ENCODE measurements at places on chromosomes 16 and 17. TPM values are rescaled to one million over a fixed set of nuclear protein-coding genes. Genes with fewer than 3 reads are reported as not detected.

DNA sequence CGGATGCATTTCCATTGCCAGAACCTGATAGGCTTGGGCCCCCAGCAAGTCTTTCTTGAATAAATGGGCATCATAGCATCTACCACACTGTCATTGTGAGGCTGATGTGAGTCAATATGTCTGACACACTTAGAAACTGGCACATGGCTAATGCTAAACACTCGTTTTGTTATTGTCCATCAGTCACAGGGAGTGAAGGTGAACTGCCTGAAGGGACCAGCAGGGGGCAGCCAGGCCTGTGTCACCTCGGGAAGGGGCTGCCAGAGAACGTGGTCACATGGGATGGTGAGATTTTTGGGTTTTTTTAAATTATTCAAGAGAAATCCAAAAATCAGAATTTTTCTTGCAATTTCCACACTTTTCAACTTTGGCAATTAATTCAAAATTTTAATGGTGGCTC, 831 bp upstream of the RCVRN start:
- no peaks in the 10 kb centered on the region for H3K27me3 ChIP-seq
- DNase-seq, result peak; percentile 38
- H3K4me3 ChIP-seq, result no peak overlapping the region
- no peaks in the 10 kb centered on the region for H3K36me3 ChIP-seq

The WDR81 gene
- total RNA-seq, result 88.8 TPM

The SPATA32 gene
- total RNA-seq, result not detected

GRCh38 chr16:75080205-75081029, 36.2 kb downstream of the LDHD start:
- H3K27ac ChIP-seq, result no peak overlapping the region
- no peaks in the 10 kb centered on the region for H3K27me3 ChIP-seq
- no peaks in the 10 kb centered on the region for H3K36me3 ChIP-seq
- H3K4me1 ChIP-seq, result peaks cover 3% of the 10 kb centered on the region

- H3K4me1 ChIP-seq, result peaks cover 50% of the 10 kb centered on the region
- DNase-seq, result no peak
- H3K27me3 ChIP-seq, result no peaks in the 10 kb centered on the region
- peak overlapping the region; percentile 8 for H3K27ac ChIP-seq
- H3K36me3 ChIP-seq, result no peaks in the 10 kb centered on the region
Measured at GRCh38 chr17:47278561-47278960, 24.9 kb downstream of the ITGB3 start.

DNA sequence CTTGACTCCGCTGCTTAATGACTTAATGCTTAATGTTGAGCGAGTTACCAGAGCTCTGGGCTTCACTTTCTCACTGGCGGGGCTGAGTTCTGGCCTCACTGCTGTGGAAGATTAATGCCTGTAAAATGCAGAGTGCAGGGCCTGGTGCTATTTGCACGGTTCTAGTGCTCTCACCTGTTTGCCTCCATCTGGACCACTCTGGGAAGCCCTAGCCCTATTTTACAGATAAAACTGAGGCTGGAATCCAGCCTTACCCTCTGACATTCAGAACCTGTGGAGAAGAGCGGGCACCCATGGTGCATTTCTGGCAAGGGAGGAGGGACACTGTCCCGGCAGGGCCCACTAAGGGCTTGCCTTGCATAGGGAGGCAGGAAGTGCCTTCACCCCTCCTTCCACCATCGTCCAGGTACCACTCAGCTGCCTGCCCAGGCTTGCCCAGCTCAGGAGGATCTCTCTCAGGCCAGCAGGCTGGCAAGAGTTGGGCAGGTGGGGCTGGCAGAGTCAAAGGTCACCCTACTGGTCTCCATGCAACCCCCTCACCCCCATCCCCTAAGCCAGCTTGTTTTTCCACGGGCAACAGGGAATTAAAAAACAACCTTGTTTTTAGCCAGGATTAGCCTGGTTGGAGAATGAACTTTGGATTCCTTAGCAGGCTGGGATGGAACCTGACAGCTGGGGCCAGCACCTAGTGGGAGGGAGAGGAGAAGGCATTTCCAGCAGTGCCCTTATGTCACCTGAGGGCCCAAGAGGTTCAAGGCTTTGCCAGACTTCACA, 4.1 kb upstream of the UBALD1 start:
- DNase-seq, result no peak
- peaks cover 10% of the 10 kb centered on the region for H3K4me1 ChIP-seq
- no peak overlapping the region for H3K27ac ChIP-seq
- no peak overlapping the region for H3K4me3 ChIP-seq
- H3K36me3 ChIP-seq, result no peaks in the 10 kb centered on the region
- no peaks in the 10 kb centered on the region for H3K27me3 ChIP-seq

GRCh38 chr17:54903375-54903774, 2.7 kb downstream of the TOM1L1 start:
- no peak overlapping the region for H3K27ac ChIP-seq
- H3K4me1 ChIP-seq, result peaks cover 12% of the 10 kb centered on the region
- H3K27me3 ChIP-seq, result no peaks in the 10 kb centered on the region
- no peak overlapping the region for H3K4me3 ChIP-seq

DNA sequence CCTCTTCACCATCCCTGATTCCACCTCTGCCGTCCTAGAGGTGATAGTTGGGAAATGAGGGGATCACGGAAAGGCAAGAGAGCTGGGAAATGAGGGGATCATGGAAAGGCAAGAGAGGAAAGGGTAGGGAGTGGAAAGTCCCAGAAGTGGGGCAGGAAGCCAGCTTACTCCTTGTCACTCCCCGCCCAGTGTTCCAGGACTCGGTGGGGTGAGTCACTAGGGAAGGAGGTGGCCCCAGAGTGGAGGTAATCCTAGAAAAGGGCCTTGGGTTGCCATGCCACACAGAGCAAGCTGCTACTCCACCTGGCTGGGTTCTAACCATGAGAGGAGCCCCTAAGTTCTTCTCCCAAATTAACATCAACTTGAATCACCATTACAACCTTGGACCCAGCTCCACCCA, 14.8 kb downstream of the ALOXE3 start:
- no peak overlapping the region for H3K4me3 ChIP-seq
- no peaks in the 10 kb centered on the region for H3K27me3 ChIP-seq
- no peaks in the 10 kb centered on the region for H3K4me1 ChIP-seq
- no peaks in the 10 kb centered on the region for H3K36me3 ChIP-seq
- no peak overlapping the region for H3K27ac ChIP-seq

GRCh38 chr17:69335058-69335457, 8.1 kb upstream of the ABCA5 start:
- no peak overlapping the region for H3K27ac ChIP-seq
- DNase-seq, result no peak
- no peak overlapping the region for H3K4me3 ChIP-seq
- no peaks in the 10 kb centered on the region for H3K4me1 ChIP-seq
- no peaks in the 10 kb centered on the region for H3K36me3 ChIP-seq
- no peaks in the 10 kb centered on the region for H3K27me3 ChIP-seq

DNA sequence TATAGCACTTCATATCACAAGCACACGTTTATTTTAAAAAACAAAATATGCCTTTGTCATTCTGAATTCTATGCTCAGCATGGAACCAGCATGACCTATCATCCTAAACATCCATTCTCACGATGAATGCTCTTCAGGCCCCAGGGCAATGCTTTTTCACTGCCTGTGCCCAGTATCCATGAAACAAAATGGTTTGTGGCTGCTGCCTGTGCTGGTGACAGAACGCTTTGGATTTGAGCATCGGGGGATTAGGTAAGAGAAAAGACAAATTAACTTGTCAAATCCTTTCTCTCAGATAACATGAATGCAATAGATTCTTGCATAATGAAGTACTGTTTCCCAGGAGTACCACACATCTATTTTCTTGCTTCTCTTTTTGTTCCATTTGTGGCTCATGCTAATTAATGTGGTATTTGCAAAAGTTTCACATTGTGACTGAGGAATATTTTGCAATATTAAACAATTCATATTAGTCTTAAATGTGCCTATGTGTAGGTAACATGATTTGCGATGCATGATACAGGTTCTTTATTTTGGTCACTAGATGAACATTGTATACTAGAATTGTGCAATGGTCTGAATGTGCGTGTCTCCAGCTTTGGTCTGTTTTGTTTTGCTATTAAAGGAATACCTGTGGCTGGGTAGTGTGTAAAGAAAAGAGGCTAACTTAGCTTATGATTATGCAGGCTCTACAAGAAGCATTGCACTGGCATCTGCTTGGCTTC, 25.8 kb upstream of the SRSF1 start:
- peaks cover 6% of the 10 kb centered on the region for H3K27me3 ChIP-seq
- no peak overlapping the region for H3K27ac ChIP-seq
- no peak overlapping the region for H3K4me3 ChIP-seq
- H3K36me3 ChIP-seq, result no peaks in the 10 kb centered on the region
- no peaks in the 10 kb centered on the region for H3K4me1 ChIP-seq

DNA sequence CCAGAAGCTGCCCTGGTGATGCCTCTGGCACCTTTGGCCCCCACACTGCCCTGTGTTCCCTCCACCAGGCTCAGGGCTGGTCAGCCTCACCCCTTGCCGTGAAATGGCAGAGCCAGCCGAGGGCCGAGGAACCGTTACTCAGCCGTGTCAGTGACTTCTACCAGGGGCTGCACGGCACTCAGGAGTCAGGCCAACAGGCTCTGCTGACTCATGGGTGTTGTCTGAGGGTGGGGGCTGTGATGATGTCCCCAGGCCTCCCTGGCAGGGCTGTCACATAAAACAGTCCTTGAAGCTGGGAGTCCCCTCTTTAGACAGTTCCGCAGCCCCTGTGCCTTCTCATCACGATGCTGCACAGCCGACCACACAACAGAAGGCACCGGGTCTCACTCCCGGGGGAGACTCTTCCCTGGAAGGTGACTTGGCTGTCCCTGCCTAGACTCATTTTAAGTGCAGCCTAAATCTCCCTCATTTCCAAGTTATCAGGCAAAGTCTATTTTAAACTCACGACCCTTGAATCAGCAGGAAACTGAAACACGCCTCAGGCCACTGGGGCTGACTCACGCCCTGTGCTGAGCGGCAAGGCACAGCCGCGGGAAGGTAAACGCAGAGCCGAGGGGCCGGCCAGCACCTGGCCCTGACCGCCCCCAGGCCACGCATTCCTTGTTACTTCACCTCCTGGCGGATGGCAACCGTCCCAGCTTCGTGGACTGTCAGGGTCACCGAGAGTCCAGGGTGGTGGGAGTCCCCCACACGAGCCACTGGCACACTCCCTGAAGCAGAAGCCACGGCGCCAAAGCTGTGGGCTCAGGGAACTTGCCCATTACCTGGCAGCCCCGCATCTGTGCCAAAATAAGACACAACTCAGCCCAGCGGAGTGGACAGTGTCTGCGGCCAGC, 102.6 kb downstream of the ZNF778 start:
- no peaks in the 10 kb centered on the region for H3K27me3 ChIP-seq
- peaks cover 49% of the 10 kb centered on the region for H3K4me1 ChIP-seq
- no peaks in the 10 kb centered on the region for H3K36me3 ChIP-seq
- peak; percentile 90 for DNase-seq
- peak overlapping the region; percentile 86 for H3K27ac ChIP-seq

All from adrenal gland (tissue), 19 donors.